ENCODE measurements at places on chromosomes 3 and 15.

GRCh38 chr15:99365242-99365641, 114.0 kb downstream of the LRRC28 start:
- DNase-seq, result no peak

- DNase-seq, result no peak
These were observed at the start of gene B3GNT5 for GRCh38 chr3:183252973-183253527. Gene B3GNT5 (plus strand): TSS chr3:183253253. CDS start chr3:183269799, 16,546 bp downstream.

DNA sequence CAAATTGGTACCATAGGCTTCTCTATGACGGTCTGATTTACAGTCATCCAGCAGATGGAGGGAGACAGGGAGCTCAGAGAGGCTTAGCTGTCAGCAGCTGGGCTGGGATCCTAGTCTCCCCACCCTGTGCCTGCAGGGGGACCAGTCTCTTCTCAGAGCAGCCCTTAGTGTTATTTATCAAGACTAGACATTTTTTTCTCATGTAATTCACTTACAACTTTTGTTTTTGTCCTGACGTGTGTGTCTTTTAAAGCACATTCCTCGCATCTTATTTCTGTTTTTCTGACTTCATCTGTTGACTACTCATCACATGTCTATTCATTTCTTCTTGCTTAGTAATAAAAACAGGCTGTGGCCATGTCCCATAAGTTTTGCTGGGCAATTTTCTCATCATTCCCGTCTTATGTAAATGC, 116.1 kb downstream of the KLF13 start:
- no peak for DNase-seq

DNA sequence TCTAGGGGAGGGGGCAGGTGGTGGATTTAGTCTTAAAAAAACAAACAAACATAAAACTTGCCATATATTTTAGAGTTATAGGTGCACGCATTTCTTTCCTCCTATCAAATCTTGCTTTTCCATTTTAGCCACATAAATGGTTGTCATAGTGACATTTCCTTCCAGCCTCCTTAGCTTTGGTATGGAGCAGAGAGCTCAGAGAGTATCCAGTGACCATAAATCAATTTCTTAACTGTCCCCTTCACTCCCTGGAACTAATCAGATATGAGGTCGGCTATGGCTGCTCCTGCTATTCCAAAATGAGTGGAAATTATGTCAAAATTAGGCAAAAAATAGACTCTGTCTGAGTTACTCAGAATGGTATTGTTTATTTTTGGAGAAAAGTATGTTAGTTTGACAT, 164.5 kb downstream of the EBLN2 start:
- DNase-seq, result no peak

GRCh38 chr3:58325525-58325992, 7.1 kb upstream of the PXK start:
- DNase-seq, result no peak

DNA sequence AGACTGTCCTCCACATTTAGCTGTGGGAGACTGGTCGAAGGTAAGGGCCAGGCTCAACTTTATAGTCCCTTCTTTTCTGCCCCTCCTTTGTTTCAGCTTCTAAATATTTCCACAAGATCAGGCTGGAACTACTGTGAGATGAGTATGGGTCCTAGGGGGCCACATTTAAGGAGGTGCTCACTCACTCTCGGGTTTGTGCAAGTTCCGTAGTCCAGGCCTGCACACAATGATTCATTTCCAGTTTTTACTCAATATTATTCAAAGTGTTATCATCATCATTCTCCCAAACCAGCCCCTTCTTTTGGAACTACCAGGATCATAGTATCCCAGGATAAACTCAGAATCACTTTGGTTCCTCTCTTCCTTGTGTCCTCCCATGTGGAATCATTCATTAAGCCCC, 289.1 kb downstream of the ADAMTSL3 start:
- DNase-seq, result no peak

DNA sequence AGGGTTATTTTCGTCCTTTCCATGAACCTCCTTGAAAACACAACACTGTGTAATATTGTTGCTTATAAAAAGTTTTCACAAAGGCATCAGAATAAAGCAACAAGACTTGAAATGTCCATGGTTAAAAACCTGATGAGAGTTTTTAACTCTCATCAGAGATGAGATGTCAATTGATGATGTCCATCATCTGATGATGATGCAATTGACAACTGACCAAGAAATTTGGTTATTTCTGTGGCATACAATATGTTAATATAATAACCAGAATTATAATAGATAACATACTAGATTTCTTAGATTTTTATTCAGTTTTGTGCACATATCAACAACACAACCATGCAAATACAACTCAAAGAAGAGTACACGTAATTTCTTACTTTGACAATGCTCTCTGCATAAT, 15.5 kb upstream of the FNDC3B start:
- DNase-seq, result no peak

DNA sequence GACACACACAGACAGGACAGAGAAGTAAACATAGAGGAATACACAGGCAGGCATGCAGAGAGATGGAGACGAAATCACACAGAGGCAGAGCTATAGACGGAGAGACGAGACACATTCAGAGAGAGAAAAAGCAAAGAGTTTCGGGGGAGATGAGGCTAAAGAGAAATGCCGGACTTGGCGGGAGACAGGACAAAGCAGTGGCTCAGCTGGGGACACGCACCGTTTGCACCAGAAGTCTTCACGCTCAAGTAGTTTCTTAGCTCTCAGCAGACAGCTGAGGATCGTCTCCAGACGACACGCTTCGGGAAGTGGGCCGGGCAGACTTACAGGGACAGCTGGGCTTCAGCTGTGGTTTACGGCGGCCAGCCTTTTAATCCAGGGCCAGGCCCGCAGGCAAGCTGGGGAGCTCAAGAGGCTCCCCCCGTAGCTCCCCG, 56.2 kb upstream of the DLG1 start:
- no peak for DNase-seq
